Neural progenitor cell (in vitro differentiated cells): ENCODE measurements at places on chromosomes 13 and 19. TPM values are rescaled to one million over a fixed set of nuclear protein-coding genes. Genes with fewer than 3 reads are reported as not detected.

- no peak for DNase-seq
- peaks cover 28% of the 10 kb centered on the region for H3K4me1 ChIP-seq
- no peak overlapping the region for H3K4me3 ChIP-seq
- H3K27me3 ChIP-seq, result no peaks in the 10 kb centered on the region
Observed at GRCh38 chr13:71621174-71622124, 245.6 kb downstream of the DACH1 start.

MIA gene
- not detected in 2 replicates for total RNA-seq

DKKL1 gene
- total RNA-seq, result 3.0 and 5.6 TPM in 2 replicates

GRCh38 chr13:101700598-101700997, 248.1 kb downstream of the ITGBL1 start:
- no peak overlapping the region for H3K4me3 ChIP-seq
- DNase-seq, result no peak
- H3K4me1 ChIP-seq, result no peaks in the 10 kb centered on the region
- H3K36me3 ChIP-seq, result no peaks in the 10 kb centered on the region
- no peak overlapping the region for H3K27ac ChIP-seq
